ENCODE measurements at places on chromosomes 3 and 15.

- no peak for DNase-seq
Measured at GRCh38 chr3:98782824-98783500, 19.8 kb downstream of the ST3GAL6 start.

DNA sequence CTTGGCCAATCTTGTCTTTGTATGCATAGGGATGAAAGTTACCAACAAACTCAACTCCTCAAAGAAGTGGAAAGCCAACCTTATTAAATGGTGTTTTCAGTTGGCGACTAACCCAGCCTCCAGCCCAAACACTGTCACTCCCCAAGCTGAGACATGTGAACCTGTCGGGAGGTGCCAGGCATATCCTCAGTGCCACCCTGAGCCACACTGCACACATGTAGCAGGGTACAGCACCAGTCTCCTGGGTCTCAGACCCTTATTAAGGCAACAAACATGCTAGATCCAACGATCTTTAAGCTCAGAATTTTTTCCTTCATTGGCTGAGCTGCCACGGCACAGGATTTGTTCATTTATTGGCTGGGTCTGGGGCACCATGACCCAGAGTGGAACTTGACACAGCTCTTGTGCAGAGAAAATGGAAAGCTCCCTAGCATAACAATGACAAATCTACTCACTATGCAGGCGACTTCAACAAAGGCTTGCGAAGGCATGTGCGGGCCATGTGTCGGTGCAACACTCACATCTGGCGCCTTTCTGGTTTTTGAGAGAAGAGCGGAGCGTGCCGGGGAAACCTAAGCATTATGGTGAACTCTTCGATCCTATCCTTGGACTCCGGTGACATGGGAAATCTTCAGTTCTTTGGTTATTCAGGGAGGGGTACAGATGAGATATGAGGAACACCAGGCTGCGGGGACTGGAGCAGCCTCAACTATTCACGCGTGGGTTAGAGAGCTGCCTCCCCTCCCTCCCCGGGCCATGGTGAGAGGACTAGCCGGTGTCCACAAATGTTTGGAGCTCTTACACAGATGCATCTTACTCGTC is 190.1 kb downstream of the FAM43A start:
- DNase-seq: no peak

- DNase-seq: no peak
Measured at GRCh38 chr15:45156744-45157455, 27.1 kb downstream of the DUOX1 start.

GRCh38 chr3:129032716-129033115 is 27.9 kb upstream of the GP9 start:
- no peak for DNase-seq

GRCh38 chr15:67701669-67702068 is 123.6 kb upstream of the SKOR1 start:
- DNase-seq: no peak

DNA sequence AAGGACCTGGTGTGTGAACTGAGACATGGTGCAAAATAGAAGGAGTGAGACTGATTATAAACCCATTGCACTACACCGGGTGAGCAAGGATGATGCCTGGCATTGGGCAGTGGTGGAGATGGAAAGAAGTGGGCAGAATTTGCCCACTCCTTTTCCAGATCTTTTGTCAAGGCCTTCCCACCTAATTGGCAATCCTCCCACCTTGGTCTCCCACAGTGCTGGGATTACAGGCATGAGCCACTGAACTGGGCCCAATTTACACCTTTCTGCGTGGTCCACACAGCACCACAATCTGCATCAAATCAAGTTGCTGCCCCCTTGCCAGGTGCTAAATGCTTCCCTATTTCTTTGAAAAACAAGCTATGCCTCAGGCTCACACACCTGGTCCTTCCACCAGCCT is 5.4 kb downstream of the FBXO40 start:
- no peak for DNase-seq

GRCh38 chr3:11850003-11850402 is 3.3 kb upstream of the TAMM41 start:
- DNase-seq: no peak

GRCh38 chr3:169344465-169344864 is 319.0 kb downstream of the MECOM start:
- no peak for DNase-seq

- DNase-seq: no peak
Measured at GRCh38 chr3:152768478-152768877, 66.5 kb upstream of the P2RY1 start.

- DNase-seq: no peak
Measured at GRCh38 chr3:16183601-16184270, 9.3 kb downstream of the GALNT15 start.

DNA sequence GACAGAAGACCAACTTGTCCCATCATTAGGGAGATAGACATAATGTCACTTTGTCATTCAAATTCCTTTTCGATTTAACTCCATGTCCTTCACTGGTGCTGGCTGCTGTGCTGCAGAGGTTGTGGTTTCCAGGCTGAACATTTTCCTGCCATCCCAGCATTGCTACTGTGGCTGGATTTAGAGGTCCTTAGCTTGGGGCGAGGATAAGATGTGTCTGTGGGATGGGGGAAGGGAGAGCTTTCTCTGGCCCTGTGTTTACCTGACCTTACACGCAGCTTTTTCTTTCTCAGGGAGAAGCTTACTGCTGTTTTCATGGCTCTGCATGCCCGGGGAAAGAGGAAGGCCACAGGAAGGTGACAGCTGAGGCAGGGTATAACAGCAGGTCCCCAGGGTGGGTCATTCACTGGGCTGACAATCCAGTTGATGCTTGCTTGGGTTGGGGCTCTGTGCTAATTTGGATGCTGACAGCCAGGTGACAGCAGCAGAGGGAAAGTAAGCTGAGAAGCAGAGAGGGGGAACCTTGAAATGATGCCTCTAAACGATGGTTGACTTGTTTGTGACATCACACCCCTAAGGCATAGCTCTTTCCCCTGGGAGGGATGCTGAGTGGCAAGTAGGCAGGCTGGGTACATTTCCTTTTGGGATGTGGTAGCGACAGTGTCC is 326.9 kb upstream of the CTNNB1 start:
- DNase-seq: no peak

- no peak for DNase-seq
Measured at GRCh38 chr3:28544236-28544635, 195.6 kb upstream of the AZI2 start.

DNA sequence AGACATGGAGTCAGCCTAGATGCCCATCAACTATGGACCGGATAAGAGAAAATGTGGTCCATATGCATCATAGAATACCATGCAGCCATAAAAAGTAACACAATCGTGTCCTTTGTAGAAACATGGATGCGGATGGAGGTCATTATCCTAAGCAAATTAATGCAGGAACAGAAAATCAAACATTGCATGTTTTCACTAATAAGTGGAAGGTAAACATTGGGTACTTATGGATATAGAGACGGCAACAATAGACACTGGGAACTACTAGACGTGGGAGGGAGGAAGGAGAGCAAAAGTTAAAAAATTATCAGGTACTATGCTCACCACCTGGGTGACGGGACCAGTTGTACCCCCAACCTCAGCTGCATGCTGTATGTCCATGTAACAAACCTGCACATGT is 2.5 kb downstream of the PLD1 start:
- DNase-seq: no peak

- DNase-seq: no peak
Measured at GRCh38 chr15:44296625-44297524, 8.4 kb downstream of the GOLM2 start.

DNA sequence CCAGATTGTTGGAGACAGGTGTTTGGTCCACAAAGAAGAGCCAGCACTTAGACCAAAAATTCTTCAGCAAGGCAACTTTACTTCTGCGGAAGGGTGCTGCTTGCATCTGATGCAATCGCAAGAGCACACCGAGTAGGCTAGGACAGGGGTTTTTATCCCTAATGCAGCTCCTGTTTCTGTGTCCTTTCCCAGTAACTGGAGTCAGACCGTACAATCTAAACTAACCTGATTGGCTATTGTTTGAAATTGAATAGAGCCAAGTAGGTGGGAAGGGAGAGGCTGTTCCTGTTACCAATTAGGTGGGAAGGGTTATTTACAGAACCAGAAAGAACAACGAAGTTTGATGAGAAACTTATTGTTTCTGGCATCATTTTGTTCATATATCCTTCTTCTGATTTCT is 77.6 kb downstream of the CHCHD4 start:
- DNase-seq: no peak

DNA sequence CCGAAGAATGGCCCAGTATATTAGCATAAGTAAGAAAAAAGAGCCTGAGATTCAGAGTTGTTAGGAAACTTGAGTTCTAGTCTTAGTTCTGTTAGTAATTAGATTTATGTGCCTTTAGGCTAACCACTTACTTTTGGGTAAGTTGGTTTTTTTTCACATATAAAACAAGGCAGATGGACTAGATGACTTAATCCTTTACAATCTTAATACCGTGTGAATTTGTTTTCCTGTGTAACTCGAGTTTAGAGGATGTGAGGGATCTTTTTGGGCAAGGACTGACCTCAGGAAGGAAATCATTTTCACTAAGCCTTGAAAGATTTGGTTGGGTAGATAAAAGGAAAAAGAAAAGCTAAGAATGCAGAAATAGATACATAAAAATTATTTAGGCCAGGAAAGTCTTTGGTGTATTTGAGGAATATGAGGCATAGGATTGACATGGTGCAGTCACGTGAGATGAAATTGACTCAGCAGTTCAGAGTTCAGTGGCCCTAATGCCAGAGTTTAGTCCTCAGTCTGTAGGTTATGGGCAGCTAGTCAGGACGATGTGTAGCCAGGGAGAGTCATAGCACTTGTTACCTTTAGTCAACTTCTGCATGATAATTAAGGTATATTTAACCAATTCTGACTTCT is 34.6 kb downstream of the PAK2 start:
- no peak for DNase-seq

GRCh38 chr3:191139736-191140135 is 59.3 kb upstream of the OSTN start:
- no peak for DNase-seq

DNA sequence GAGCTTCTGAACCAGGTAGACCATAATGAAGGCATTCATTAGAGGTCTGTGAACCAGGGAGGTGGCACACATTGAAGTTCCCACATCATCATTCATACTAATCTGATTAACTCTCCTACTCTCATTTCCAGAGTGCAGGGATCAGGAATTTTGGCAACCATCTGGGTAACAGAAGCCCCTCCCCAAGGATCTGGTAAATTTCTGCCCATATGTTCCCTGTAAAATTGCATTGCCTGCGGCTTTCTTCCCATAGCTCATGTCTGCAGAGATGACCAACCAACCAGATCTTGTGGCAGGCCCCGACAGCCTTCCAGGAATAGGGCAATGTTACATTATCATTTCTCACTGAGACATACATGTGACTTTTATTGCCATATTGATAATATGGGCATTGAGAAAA is 111.4 kb upstream of the CHL1 start:
- DNase-seq: no peak

DNA sequence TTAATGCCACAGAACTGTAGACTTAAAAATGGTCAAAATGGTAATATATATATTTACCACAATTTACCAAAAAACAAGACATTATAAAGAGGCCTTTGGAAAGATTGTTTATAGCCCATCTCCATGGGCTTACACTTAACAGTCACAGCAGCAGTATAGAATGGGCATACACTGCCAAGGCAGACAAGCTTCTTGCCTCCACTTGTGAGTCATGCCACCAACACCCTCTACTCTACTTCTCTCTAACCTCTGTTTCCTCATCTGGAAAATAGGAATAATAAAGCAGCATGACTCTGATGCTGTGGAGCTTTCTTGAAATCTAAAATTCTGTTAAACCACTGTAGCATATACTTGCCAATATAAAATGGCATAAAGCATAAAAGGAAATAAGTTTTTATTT is 14.4 kb upstream of the GPR156 start:
- no peak for DNase-seq

- no peak for DNase-seq
Measured at GRCh38 chr3:145767909-145768308, 393.1 kb downstream of the PLOD2 start.

DNA sequence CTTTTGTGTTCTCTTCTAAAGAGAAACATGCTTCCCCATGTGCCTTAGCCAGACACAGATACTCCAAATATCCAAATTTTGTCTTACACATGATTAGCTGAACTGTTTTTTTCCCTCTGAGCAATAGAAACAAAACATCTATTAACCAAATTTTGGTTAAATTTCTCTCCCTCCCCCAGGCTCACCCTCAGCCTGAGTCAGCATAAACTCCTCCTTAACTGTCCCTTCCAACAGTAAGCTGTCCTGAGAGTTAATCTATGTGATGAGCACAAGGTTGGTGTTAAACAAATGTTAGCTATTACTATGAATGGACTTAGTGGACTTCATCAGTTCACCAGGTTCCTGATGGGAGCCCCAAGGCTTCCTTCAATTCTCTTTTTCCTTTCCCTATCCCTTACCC is 108.5 kb downstream of the RSL24D1 start:
- DNase-seq: no peak

- no peak for DNase-seq
Measured at GRCh38 chr3:116165135-116165534, 280.2 kb downstream of the LSAMP start.

DNA sequence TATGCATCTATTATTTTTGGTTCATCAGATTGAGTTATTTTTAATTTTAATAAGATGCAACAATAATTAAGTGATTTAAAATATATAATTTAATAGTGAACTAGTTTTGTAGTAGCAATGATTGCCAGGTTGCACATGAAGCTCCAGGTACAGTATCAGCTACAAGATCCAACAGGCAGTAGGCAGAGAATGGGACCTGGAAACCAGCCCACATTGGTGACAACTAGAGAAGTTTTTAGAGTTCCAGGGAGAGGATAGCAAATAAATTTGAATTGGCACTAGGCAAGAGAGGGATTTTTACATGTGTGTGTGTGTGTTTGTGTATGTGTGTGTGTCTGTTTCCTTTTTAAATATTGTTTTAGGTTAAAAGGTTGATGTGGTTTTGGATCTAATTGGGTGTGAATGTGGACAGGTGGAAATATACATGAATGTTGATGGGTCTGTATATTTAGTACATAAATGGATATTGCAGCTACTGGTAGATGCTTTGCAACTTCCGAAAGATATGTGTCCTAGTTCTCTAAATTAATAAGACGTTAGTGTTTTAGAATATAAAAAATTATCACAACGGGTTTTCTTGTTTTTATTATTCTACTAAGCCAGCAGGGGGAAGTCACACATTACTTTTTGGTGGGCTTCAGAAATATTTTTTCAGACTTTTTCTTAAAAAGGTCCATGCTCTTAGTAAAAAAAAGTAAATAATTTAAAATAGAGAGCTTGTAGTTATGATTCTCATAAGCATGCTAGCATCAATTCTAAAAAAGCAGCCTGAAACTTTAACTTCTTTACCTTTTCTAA is 110.1 kb upstream of the GBE1 start:
- no peak for DNase-seq

All from activated CD4-positive, alpha-beta T cell treated with anti-CD3 and anti-CD28 coated beads for 48 hours (primary cell).